Stimulated activated CD4-positive, alpha-beta T cell treated with anti-CD3 and anti-CD28 coated beads, Interleukin-15, amount 100 ng/mL, for 24 hours (primary cell): ENCODE measurements at places on chromosomes 6 and 20.

GRCh38 chr6:133978896-133979240, 25.8 kb downstream of the TBPL1 start:
- DNase-seq = no peak

- DNase-seq = no peak
Measured at GRCh38 chr6:149217466-149217888, 100.0 kb upstream of the TAB2 start.

DNA sequence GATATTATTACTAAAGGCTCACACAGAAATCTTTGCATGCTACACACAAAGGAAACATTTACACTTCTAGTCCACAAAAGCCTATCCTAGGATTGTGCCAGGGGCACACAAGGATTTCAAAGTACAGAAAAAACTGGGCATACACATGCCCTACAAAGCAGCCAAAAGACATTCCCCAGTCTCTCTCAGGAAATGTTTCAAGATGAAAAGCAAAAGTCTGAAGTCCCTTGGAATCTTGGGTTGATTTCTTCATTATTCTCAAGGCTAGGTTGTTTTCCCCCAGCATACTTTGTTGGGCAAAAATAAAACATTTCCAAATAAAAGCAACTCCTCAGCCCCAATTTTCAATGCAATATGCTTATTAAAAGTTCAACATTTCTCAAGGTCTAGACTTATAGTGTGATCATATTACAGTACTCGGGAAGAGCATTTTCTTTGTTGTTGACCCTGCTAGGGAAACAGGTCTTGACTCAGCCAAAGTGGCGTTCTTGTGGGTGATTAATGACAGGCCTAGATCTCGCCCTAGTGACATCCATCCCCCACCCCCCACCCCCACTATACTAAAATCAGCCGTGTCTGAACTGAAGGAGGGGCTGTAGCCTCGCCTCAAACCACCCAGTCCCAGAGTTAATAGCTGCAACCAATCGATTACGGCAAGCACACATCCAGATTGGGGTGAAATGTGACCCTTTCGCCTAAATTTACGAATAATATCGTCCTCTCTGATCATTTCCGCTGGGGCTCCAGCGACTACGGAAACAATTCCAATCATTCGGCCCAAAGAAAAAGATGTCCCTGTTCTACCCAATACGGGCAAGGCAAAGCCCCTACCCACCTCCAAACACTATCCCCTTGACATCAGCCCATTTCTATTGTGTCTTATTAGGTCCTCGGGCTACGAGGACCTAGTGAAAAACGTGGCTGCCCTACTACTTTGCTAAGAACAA, 1.4 kb downstream of the AKIRIN2 start:
- DNase-seq = peak; percentile 49

DNA sequence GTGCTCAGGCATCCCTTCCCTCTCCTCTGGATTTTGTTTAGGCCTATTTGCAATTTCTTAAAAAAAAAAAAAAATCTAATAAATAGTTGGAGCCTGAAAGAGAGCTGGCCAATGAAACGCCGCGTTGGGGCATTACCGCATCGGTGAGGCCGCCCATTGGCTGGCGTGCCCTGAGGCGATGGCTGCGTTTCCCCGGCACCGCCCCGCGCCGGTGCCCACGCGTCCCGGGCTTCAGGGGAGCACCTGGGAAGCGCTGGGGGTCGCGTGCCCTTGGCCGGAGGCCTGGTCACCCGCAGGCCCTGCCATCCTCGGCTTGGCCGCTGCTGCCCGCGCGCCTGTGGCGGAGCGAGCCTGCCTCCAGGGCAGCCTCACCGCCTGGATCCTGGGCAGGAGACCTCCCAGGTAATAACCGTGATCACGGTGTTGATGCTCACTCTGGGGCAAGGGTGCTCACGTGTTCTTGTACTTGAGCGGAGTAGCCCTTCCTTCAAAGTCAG, 155.4 kb downstream of the NRN1 start:
- DNase-seq = peak; percentile 81

DNA sequence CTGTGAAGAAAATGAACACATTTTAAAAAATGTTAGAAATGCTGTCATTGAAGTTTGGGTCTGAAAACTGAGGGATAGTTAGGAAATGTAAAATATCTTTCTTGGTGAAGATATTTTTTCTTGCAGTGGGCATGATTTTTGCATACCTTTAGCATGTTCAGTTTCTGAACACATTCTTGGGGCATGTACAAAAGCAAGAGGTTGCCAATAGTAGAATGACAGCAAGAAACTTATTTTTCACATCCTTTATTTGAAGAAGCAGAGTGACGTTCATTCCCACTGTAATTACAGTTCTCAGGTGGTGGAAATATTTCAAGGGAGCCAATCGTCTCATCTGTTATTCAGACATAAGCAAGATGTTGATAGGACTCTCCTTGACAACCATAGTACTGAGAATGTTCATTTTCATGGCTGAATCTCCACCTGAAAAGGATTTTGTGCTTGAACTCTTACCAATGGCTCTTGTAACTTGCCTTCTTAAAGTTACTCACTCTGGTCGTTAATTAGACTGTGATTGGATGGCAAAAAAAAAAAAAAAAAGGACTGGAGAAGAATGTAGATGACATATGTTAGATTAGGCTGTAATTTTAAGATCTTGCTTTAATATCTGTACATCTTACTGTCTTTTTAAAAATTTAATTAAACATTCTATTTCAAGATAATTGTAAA, 74.4 kb downstream of the DOK5 start:
- no peak for DNase-seq
